Activated CD8-positive, alpha-beta memory T cell treated with anti-CD3 and anti-CD28 coated beads for 4 hours (primary cell): ENCODE measurements at places on chromosomes 12 and 14.

GRCh38 chr12:131829791-131830334, 1.7 kb downstream of the MMP17 start:
- DNase-seq, result no peak

GRCh38 chr14:60566101-60566500, 57.2 kb downstream of the SIX6 start:
- no peak for DNase-seq

DNA sequence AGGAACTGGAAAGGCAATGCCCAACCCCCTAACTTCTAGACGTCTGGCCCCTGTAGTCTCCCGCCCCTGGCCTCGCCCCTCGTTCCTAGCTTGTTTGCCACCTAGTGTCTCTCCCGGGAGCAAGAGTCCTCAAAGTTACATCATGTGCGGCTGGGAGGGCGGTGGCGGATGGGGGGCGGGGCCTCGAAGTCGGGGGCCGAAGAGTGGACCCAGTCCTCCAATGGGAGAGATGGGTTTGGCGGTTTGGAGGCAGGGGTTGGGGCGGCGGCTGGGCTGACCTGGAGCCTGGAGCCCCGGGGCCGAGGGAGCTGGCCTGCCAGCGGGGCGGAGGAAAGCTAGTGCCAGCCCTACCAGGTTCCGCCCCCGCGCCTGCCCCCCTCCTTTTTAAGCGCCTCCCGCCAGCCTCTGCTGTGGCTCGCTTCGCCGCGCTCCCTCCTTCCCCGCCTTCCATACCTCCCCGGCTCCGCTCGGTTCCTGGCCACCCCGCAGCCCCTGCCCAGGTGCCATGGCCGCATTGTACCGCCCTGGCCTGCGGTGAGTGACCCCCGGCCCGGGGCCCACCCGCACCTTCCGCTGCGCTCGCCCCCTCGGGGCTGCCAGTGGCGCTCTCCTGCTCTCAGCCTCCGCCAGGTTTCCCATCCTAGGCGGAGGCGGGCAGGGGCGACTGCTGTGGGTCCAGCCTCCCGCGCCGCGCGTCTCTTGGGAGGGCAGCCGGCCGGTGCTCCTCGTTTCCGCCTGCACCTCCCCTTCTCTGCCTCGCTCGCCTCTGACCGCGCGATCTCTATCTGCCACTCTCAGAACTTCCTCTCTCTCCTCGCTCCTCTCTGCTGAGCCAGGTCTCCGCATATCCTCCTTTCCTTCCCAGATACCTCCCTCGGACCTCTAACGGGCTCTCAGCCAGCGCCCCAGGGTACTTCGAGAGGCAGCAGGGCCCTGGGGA, at the start of gene PCK2:
TSS of gene PCK2 (plus strand) at position 411 of the 940 bp plus-strand sequence. CDS start at position 506, 95 bp downstream.
- DNase-seq, result peak; percentile 72

- DNase-seq, result no peak
These were observed 38.0 kb downstream of the SPPL3 start for GRCh38 chr12:120866108-120866507.

DNA sequence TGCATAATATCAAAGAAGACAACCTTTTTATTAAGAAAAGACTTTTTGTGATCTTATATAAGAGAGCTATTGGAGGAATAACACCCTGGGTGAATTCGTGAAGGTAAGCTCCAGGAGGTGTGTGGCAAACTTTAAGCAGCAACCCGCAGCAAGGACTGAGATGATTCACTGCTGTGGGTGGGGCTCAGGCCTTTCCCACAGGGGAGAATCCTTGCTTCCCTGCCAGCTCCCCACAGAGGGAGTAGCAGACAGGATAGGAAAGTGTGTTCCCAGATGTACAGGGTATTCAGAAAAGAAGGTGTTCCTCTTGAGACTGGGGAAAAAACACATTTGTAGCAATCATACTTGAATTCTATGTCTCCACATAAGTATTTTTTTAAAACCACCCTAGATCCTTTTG, 9.2 kb downstream of the NDUFA12 start:
- DNase-seq, result no peak

DNA sequence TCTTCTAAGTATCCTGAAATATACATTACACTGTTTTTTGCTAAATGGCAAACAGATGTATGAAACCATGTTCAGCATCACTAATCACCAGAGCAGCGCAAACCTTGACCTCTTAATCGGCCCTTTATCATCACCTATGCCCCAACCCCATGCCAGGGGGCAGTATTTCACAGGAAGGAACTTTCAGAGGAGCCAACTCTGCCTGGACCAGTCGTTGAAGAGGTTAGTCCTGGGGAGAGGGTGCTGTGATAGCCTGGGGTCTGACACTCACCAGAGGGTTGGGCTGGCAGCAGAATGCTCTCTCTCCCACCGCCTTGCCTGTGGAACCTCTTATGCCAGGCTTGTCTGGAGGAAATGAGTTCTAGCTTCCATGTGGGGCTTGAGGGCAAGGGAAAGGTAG, 411.7 kb downstream of the TMEM117 start:
- DNase-seq, result no peak

GRCh38 chr14:106691601-106692291, 1165.4 kb downstream of the TMEM121 start:
- DNase-seq, result no peak

DNA sequence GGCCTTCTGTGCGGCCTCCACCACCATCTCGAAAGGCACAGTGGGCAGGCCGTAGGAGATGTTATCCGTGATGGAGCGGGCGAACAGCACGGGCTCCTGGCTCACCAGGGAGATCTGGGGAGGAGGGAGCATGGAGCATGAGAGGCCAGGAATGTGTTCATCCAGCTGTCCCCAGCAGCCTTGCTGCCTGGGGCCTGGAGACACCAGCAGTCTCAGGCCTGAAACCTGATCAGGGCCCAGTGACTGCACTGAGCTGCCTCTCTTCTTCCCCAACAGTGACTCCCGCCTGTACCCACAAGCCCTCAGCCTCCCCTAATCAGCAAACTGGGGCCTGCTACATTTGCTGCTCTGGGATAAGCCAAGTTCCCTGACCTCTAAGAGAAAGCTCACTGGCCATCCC, 30.9 kb downstream of the ABCB9 start:
- no peak for DNase-seq

- no peak for DNase-seq
These were observed 10.5 kb downstream of the PALS1 start for GRCh38 chr14:67251573-67252226.

- DNase-seq, result no peak
These were observed 3.9 kb downstream of the PLD4 start for GRCh38 chr14:104928391-104929133.
